ENCODE measurements at places on chromosomes 7 and 10.

- DNase-seq = no peak
Measured at GRCh38 chr10:96720422-96721206, at the start of gene PIK3AP1. Gene PIK3AP1 (minus strand): TSS chr10:96720514. CDS start chr10:96720394, 120 bp downstream.

DNA sequence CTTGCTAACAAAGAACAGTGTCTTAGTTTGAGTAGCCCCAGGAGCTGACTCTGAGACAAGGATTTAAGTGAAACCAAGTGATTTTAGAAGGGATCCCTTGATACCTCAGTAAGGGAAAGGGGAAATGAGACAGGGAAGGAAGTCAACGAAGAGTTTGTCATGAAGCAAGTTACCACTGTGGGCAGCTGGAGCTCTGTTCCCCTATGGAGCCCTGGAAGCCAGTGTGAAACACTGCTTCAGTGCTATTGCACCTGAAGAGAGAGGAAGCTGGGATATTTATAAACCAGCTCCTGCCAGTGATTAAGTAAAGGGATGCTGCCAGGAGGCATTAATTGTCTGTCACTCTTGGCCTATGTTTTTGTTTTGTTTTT is 58.9 kb upstream of the WAPL start:
- DNase-seq = no peak

DNA sequence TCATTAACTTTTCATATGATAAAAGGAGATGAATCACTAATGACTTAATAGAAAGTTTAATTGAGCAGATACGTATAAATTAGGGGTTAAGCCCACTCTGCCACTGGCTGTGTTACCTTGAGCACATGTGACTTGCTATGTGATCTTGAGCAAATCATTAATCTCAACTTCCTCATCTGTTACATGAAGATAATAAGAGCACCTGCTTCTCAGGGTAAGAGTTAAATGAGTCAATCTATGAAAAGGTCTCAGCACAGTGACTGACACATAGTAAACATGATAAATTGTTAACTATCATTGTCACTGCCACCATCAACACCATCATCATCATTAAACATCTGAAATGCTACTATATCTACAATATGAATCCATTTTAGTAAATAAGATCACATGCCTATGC is 110.8 kb downstream of the TPK1 start:
- no peak for DNase-seq

DNA sequence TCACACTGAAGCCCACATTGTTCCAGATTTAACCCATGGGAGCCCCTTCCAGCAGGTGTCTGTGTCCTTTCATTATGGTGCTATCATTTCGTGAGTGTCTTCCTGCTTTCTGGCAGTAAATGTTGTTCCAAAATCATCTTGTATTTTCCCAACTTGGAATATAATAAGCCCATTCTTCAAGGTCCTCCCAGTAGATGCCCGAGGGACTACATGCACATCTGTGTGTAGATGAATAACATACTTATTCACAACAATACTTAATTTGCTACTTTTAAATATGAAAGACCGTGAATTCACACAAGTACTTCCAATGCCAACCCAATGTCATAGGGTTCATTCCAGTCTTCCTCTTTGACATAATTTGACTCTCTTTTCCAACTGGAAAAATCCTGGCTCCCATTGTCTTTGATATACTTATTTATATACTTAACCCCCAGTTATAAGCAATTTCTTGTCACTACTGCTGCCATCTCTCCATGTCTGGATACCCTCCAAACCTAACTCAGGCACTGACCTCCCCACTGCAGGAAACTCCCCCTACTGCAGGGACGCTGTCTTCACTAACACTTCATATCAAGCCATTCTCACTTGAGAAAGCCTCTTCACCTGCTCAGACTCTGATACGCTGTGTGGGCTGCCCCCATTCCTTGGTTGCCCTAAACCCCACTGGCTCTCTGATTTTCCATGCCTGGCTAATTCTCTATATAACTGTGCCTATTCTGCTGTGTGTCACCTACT is 1119.2 kb downstream of the CNTNAP2 start:
- no peak for DNase-seq

DNA sequence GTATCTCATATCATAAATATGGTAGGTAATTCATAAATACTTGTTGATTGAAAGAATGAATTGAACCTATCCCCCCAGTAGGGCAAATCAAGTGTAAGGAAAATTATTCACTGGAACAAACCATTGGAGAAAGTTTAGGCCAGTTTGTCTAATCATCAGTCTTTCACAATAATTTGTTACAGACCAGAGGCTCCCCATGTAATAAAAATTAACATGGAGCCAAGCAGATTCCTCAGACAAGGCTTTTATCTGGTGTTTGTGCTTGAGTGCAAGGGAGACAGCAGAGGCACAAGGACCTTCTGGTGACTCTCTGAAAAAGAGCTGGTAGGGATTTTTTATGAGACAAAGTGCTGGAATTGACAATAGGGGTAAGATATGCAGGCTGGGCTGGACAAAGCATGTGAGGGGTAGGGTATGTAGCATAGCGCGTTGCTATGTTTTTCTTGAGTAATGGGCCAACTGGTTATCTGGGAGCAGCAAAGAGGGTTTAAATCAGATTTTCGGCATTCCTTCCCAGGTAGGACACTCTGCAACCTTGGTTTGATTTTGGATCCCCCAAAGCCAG is 7.8 kb upstream of the PANK1 start:
- DNase-seq = no peak

DNA sequence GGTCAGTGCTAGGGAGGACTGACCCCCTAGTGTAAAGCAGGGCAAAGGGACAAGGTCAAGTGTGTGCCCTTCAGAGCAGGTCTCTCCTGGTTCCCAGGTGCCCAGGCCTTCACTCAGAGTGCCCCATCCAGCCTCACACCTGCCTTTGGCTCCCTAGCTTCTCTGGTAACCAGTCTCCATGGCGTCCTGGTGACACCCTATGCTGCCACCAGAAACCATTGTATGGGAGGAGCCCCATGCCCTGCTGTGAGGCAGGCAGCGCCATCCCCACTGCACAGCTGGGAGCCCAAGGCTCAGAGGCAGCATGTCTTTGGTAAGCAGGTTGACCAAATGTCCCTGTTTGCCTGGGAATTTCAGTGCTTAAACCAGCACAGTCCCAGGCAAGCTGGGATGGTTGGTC is 33.1 kb upstream of the HMX3 start:
- DNase-seq = no peak

- DNase-seq = no peak
Measured at GRCh38 chr7:138625849-138626230, 75.3 kb downstream of the SVOPL start.
